Nephron progenitor cell (in vitro differentiated cells): ENCODE measurements at places on chromosomes 13 and 19.

DNA sequence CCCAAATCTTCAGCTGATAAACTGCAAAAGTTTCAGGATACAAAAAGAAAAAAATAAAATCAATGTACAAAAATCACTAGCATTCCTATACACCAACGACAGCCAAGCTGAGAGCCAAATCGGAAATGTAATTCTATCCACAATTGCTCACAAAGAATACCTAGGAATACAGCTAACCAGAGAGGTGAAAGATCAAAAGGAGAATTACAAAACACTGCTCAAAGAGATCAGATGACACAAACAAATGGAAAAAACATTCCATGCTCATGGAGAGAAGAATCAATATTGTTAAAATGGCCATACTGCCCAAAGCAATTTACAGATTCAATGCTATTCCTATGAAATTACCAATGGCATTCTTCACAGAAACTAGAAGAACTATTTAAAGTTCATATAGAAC is 29.5 kb downstream of the NLRP11 start:
- DNase-seq: no peak

GRCh38 chr13:21139374-21139773 is 37.0 kb downstream of the SKA3 start:
- DNase-seq: no peak

- no peak for DNase-seq
These were observed 857.4 kb downstream of the OLFM4 start for GRCh38 chr13:53885997-53886396.

- no peak for DNase-seq
These were observed 169.5 kb upstream of the STARD13 start for GRCh38 chr13:33454844-33455705.

- no peak for DNase-seq
These were observed 176.2 kb downstream of the FOXO1 start for GRCh38 chr13:40490086-40490758.
